ENCODE measurements at places on chromosomes 13 and 19.

- no peak for DNase-seq
These were observed 112.8 kb downstream of the NALCN start for GRCh38 chr13:101303521-101303920.

- no peak for DNase-seq
These were observed 1672.0 kb downstream of the SLITRK5 start for GRCh38 chr13:89343165-89343564.

- DNase-seq: no peak
These were observed 18.3 kb downstream of the PRKD2 start for GRCh38 chr19:46698395-46699321.

- no peak for DNase-seq
These were observed 11.5 kb downstream of the EPN1 start for GRCh38 chr19:55686311-55687050.

GRCh38 chr19:41023193-41023592, 32.1 kb downstream of the CYP2B6 start:
- no peak for DNase-seq

- DNase-seq: no peak
These were observed 2.7 kb upstream of the ZFP82 start for GRCh38 chr19:36420961-36421748.

DNA sequence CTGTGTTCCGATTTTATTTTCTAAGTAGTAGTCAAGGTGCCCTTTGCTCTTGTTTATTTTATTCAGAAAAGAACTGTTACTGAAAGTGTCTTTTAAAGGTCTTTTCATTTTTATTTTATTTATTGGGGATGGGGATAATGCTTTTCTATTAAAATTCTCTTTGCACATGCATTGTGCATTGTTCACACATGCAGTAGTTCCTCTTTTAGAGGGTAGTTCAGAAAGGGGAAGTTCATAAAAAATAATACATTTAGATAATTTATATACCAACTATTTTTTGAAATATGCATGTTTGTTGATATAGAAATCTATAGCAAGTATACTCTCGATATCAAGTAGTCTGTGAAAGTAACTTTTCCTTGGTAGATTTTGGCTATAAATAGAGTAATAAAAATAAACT, 3.5 kb downstream of the GPC5 start:
- DNase-seq: no peak

Measured in stimulated activated CD8-positive, alpha-beta memory T cell treated with anti-CD3 and anti-CD28 coated beads, Interleukin-12 subunit alpha, Interleukin-12 subunit beta, amount 100 ng/mL, for 1 hour (primary cell).